NCI-H1436 (cell line): ENCODE measurements at places on chromosomes 5 and 9.
A peak's percentile ranks its signal among the peaks of the same experiment; 100 is the strongest.

GRCh38 chr9:128310461-128310860 is 11.8 kb downstream of the TRUB2 start:
- no peak for DNase-seq

GRCh38 chr9:124941679-124942561 is 1.0 kb upstream of the GOLGA1 start:
- no peak for DNase-seq

DNA sequence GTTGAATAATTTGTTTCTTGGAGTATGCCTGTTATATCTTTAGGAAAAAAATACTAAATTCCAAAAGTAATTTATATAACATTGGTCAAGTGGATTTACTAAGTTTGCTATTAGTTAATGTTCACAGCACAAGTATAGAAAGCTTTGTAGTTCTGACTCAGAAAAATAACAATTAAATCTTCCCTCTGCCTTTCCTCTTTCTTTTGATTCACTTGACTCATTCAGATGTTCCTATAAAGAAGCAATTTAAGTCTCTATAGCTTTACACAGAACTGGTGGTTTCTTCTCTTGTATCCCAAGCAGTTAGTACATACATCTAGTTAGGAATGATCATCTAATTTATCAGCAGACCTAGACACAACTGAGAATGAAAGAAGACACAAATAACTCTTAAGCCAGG is 4.5 kb upstream of the CDC42SE2 start:
- DNase-seq, result no peak

DNA sequence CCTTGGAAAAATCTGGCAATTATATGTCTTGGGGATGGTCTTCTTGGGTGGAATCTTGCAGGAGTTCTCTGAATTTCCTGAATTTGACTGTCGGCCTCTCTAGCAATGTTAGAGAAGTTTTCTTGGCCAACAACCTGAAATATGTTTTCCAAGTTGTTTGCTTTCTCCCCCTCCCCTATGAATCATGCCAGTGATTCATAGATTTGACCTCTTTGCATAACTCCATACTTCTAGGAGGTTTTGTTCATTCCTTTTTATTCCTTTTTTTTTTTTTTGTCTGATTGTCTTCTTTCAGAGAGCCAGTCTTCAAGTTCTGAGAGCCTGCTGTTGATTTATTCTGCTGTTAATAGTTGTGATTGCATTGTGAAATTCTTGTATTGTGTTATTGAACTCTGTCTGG is 56.7 kb upstream of the SLC44A1 start:
- no peak for DNase-seq

- DNase-seq, result no peak
These were observed 21.2 kb downstream of the IL9 start for GRCh38 chr5:135874461-135874860.

GRCh38 chr5:77400645-77401044 is 91.5 kb downstream of the WDR41 start:
- no peak for DNase-seq

DNA sequence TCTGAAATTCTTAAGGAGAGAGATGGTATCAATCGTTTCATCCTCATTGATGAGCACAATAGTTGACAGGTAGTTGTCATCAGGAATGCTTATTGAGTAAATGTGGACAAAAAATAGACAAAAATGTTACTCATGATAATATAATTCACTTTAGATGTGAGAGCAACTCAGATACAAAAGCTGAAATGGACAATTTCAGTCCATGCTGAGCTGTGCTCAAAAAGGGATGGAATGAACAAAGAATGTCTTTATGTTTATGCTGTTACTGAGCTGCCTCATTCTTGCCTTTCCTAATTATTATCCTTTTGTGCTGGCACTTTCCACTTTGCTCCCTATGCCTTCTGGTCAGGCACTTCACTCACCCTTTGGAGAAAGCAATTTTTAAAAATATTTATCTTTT is 49.5 kb downstream of the JAKMIP2 start:
- DNase-seq, result no peak

- no peak for DNase-seq
These were observed 371.2 kb downstream of the PDE4D start for GRCh38 chr5:59522201-59522831.

DNA sequence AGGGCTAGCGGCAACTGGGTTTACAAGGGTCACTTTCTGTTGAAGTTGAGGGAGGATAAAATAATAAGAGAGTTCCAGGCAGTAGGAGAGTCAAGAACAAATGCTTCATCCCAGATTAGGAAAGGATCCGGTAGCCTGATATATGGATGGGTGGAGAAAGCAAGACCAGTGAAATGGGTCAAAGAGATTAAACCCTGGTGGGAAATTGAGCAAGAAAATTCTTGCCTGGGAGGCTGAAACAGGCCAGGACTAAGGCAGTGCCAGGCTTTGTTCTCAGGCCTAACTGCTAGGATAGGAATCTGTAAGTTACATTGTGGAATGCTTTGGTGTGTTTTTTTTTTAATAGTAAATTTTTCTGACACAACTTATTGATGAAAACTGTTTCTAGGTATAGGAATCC is 257.4 kb upstream of the RFX3 start:
- DNase-seq, result no peak

DNA sequence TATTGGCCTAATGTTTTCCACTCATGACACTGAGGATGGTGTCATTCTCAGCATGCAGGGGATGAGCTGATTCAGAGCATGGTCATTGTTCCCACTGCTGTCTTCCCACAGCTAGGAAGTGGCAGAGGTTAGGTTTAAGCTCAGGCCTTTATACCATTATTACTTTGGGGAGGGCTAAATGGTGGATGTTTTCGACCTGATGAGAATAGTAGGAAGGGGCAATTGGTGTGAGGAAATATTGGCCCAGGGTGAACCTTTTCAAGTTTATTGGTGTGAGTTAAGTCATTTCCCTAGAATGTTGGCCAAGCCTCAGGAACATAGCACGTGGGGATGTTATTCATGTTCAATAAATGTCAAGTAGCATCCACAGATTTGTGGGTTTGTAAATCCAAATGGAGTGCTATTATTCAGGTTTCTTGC is 59.6 kb downstream of the ARHGAP26 start:
- DNase-seq, result no peak

- DNase-seq, result no peak
These were observed 44.8 kb upstream of the EQTN start for GRCh38 chr9:27341545-27342294.

DNA sequence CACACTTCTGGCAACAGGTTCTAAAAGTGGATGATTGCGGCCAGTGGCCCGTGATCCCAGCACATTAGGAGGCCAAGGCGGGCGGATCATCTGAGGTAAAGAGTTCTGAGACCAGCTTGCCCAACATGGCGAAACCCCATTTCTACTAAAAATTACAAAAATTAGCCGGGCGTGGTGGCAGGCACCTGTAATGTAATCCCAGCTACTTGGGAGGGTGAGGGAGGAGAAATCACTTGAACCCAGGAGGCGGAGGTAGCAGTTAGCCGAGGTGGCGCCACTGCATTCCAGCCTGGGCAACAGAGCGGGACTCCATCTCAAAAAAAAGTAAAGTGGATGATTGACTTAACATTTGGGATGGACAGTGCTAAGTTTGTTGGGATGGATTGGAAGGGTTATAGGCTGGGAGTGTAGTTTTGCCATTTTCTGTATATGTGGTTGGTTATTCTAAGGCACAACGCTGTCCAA is 3.4 kb downstream of the MATR3 start:
- DNase-seq, result no peak

GRCh38 chr5:431001-431710 is 11.8 kb upstream of the EXOC3 start:
- peak; percentile 60 for DNase-seq

DNA sequence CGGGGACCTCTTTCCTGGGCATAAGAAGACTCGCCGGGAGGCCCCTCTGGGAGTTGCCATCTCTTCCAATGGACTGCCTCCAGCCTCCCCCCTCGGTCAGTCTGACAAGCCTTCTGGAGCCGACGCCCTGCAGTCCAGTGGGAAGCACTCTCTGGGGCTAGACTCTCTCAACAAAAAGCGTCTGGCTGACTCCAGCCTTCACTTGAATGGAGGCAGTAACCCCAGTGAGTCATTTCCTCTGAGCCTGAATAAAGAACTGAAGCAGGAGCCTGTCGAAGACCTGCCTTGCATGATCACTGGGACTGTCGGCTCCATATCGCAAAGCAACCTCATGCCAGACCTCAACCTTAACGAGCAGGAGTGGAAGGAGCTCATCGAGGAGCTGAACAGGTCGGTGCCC is 28.4 kb upstream of the LTC4S start:
- no peak for DNase-seq
